Keratinocyte (primary cell): ENCODE measurements at places on chromosomes 16 and 17. TPM values are rescaled to one million over a fixed set of nuclear protein-coding genes. Genes with fewer than 3 reads are reported as not detected.

SLC52A1 gene
- 0.16 to 0.21 TPM (median 0.21 TPM) in 3 replicates for polyA plus RNA-seq

VPS9D1 gene
- 1.6 to 4.0 TPM (median 2.3 TPM) in 3 replicates for polyA plus RNA-seq

MILR1 gene
- not detected in 3 replicates for polyA plus RNA-seq

CACNG5 gene
- not detected in 3 replicates for polyA plus RNA-seq

SLC22A31 gene
- polyA plus RNA-seq = 0.05 TPM in 1 of 3 replicates, not detected in the others

SLC38A8 gene
- polyA plus RNA-seq = not detected in 3 replicates

DNAJC7 gene
- polyA plus RNA-seq = 55.3 to 82.5 TPM (median 67.4 TPM) in 3 replicates

MAP2K3 gene
- polyA plus RNA-seq = 19.0 to 70.2 TPM (median 22.4 TPM) in 3 replicates

NPIPB6 gene
- 0.09 to 0.40 TPM (median 0.38 TPM) in 3 replicates for polyA plus RNA-seq

TRPV3 gene
- 5.8 to 16.6 TPM (median 9.4 TPM) in 3 replicates for polyA plus RNA-seq

CNTROB gene
- 17.4 to 20.5 TPM (median 17.4 TPM) in 3 replicates for polyA plus RNA-seq

TMEM88 gene
- 0.14 to 0.45 TPM (median 0.24 TPM) in 3 replicates for polyA plus RNA-seq

SLC13A5 gene
- polyA plus RNA-seq = 0.14 to 0.68 TPM (median 0.46 TPM) in 3 replicates

FBXW10B gene
- polyA plus RNA-seq = 2.8 to 5.0 TPM (median 4.4 TPM) in 3 replicates

SEZ6 gene
- polyA plus RNA-seq = not detected in 3 replicates

PPP1R27 gene
- 0.12 to 0.99 TPM in 2 of 3 replicates, not detected in the other for polyA plus RNA-seq

NLK gene
- 12.8 to 21.4 TPM (median 20.9 TPM) in 3 replicates for polyA plus RNA-seq

SCARF1 gene
- 0.05 to 0.18 TPM (median 0.06 TPM) in 3 replicates for polyA plus RNA-seq

SLC6A4 gene
- polyA plus RNA-seq = 0.01 TPM in 1 of 3 replicates, not detected in the others

MAP2K6 gene
- 0.12 to 0.39 TPM (median 0.35 TPM) in 3 replicates for polyA plus RNA-seq

CYBA gene
- 4.4 to 22.7 TPM (median 7.7 TPM) in 3 replicates for polyA plus RNA-seq

RHBDL1 gene
- 0.58 to 2.7 TPM (median 0.71 TPM) in 3 replicates for polyA plus RNA-seq

KSR1 gene
- polyA plus RNA-seq = 0.97 to 1.8 TPM (median 1.3 TPM) in 3 replicates

HOXB5 gene
- 0.04 to 0.19 TPM in 2 of 3 replicates, not detected in the other for polyA plus RNA-seq

SRSF1 gene
- 149 to 272 TPM (median 167 TPM) in 3 replicates for polyA plus RNA-seq

MYLK3 gene
- 0.03 to 0.04 TPM in 2 of 3 replicates, not detected in the other for polyA plus RNA-seq

TBC1D26 gene
- polyA plus RNA-seq = 0.08 TPM in 1 of 3 replicates, not detected in the others

SNX20 gene
- polyA plus RNA-seq = not detected in 3 replicates

AATF gene
- 15.7 to 31.0 TPM (median 30.4 TPM) in 3 replicates for polyA plus RNA-seq

WFDC1 gene
- polyA plus RNA-seq = not detected in 3 replicates

PRR29 gene
- 0.01 TPM in 1 of 3 replicates, not detected in the others for polyA plus RNA-seq

OR1A1 gene
- not detected in 3 replicates for polyA plus RNA-seq

PRSS53 gene
- 0.50 to 1.2 TPM (median 0.97 TPM) in 3 replicates for polyA plus RNA-seq

ADCY7 gene
- polyA plus RNA-seq = 5.1 to 9.6 TPM (median 6.8 TPM) in 3 replicates

CCL3 gene
- polyA plus RNA-seq = 0.48 TPM in 1 of 3 replicates, not detected in the others

CIBAR2 gene
- polyA plus RNA-seq = not detected in 3 replicates

EMC6 gene
- 35.4 to 47.4 TPM (median 36.6 TPM) in 3 replicates for polyA plus RNA-seq

ABCA6 gene
- polyA plus RNA-seq = 0.07 to 0.35 TPM (median 0.14 TPM) in 3 replicates

KRTAP1-5 gene
- polyA plus RNA-seq = 0.05 to 0.23 TPM (median 0.08 TPM) in 3 replicates

SYCE1L gene
- 0.21 to 0.91 TPM (median 0.24 TPM) in 3 replicates for polyA plus RNA-seq
